Adrenal gland (tissue), 19 donors: ENCODE measurements at places on chromosomes 7 and 10. TPM values are rescaled to one million over a fixed set of nuclear protein-coding genes. Genes with fewer than 3 reads are reported as not detected.

The ELOVL3 gene
- 0.35 TPM for total RNA-seq

DNA sequence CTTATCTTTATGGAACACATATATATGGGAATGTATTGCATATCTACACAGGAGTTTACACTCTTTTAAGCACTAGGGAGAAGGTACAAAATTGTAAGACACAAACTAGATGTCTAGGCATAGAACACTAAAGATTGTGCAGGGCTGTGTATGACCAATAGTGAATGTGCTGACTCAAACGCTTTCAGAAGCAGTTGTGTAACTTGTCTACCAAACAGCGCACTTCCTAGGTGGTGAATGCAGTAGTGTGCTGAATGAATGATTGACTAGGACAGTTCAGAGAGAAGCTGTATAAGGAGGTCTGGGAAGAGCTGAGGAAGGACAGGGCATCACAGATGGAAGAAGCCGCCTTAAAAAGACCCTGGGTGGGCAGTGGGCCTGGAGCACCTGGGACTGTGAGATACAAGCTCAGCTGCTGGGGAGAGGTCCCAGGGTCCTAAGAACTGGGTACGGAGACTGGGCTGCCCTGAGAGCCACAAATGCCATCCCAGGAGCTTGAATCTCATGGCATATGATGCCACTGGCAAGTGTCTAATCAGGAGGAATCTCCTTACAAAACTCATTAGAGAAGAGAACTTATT, 14.2 kb downstream of the CLRN3 start:
- no peak overlapping the region for H3K4me3 ChIP-seq
- H3K27ac ChIP-seq = no peak overlapping the region
- H3K36me3 ChIP-seq = no peaks in the 10 kb centered on the region
- no peak for DNase-seq

The TUBB8 gene
- total RNA-seq = not detected

GRCh38 chr7:86320889-86321288, 322.8 kb upstream of the GRM3 start:
- no peaks in the 10 kb centered on the region for H3K36me3 ChIP-seq
- H3K4me1 ChIP-seq = no peaks in the 10 kb centered on the region
- no peak overlapping the region for H3K4me3 ChIP-seq
- no peak for DNase-seq
- no peaks in the 10 kb centered on the region for H3K27me3 ChIP-seq

DNA sequence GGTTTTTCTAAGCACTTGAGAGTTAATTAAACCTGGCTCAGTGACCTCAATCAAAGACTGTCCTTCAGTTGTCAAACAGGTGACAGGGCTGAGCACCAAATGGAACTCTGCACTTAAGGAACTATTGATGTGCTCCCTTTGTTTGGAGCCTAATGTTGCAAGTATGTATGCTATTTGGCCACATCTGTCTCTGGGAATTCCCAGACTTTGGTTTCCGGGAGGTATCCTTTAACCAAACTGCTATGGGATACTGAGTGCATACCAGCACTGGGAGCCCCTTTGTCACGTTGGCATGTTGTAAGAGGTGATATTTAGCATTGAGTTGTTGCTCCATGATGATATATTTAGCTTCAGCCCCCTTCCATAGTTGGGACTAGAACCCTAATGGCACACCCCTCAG, 25.2 kb downstream of the ASZ1 start:
- no peak for DNase-seq
- no peaks in the 10 kb centered on the region for H3K36me3 ChIP-seq
- no peaks in the 10 kb centered on the region for H3K4me1 ChIP-seq
- H3K27ac ChIP-seq = no peak overlapping the region
- no peak overlapping the region for H3K4me3 ChIP-seq
